ENCODE measurements at places on chromosomes 3 and 15.

GRCh38 chr15:51051776-51052175, 42.9 kb downstream of the TNFAIP8L3 start:
- DNase-seq: no peak

- no peak for DNase-seq
These were observed 9.9 kb upstream of the EID1 start for GRCh38 chr15:48868023-48868422.

DNA sequence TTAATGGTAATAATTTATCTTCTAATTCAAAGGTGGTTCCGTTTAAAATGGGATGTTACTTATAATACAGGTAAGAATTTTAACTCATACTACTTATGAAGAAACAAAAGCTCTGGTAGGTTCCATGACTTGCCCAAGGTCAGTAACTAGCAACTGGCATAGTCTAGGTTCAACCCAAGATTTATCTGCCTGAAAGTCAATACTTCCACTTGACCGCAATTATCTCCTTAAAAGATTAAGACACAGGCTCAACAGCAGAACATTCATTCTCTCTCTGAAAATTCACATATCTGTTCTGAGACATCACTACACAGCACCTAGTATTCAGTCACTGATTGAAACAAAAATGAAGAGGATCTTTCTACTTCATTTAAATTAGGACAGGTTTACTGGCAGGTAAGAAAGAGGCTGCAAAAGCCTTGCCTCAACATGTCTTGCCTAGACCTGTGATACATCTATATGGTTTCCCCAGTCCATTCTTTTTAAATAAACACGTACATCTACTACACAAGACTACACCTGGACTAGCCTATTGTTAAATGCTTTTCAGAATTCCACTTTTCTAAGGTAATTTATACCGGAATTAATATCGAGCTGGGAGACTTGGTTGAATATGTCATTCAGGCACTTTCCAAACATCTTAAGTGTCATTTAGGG, 1.2 kb downstream of the CSNK1G1 start:
- DNase-seq: no peak

GRCh38 chr15:90594301-90594738, 64.6 kb downstream of the CRTC3 start:
- peak; percentile 36 for DNase-seq

DNA sequence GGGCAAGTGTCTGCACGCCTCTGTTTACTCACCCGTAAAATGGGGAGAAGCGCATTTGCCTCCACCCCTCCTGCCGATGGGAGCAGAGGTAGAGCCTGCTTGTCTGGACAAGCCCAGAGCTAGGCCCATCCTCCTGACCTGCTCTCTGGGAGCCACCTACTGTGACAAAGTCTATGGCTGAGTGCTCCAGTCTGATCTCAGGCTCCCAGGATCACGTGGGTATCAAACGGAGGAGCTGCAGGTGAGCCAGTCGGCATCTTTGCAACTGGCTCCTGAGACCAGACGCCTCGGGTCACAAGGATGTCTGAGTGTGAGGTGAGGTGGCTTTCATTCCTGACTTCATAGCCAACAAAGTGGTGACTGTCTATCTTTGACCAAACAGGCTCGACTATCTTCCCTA, 2.1 kb upstream of the ALDH1A3 start:
- no peak for DNase-seq

DNA sequence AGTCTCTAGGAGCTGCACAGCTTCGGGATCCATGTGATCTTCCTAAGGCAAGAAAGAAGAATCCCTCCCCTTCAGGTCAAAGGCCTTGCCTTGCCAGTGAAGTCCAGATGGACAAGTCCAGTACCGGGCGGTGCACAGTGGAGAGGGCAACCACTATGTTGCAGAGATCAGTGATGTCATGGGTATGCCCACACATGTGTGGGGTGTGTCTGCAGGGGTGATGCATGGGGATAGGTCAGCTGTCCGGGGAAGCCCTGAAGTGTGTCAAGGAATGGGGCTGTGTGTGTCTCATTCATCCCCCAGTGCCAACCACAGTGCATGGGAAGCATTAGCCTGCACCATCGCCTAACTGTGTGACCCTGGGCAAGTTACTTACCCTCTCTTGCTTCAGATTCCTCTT, 66.5 kb downstream of the TLE3 start:
- no peak for DNase-seq

GRCh38 chr3:198096015-198096414, 136.0 kb downstream of the LMLN start:
- no peak for DNase-seq

DNA sequence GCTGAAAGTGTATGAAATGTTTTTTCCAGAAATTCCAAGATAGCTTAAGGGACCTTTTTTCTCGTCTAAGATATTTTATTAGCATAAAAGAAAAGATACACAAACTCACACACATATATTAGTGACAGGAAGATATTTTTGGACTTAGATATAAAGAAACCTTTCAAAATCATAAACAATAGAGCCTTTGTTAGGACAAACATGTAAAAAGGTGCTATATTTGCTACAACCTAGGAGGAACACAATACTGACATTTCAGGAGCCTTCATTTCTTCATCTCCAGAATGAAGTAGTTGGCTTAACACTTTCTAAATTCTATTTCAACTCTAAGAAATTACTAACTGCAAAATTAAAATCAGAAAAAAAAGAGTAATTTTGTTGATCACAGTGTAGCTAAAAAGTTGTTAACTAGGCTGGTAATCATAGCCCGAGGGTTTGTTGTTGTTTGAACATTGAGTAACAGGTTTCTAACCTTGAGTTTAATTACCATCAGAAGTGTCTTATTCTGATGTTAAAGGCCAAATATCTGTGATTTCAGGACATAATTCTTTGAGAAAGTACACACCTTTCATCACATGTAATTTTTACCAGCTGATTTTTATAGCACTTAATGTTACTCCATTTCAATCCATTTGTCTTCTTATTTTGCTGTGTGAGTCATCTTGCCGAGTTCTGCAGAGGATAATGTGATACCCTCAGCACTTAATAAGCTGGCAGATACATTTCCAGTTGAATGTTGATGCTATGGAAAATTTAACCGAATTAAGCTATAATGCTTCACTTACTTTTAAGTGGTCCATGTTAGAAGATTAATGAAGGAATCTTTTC, 97.3 kb downstream of the MBNL1 start:
- no peak for DNase-seq

DNA sequence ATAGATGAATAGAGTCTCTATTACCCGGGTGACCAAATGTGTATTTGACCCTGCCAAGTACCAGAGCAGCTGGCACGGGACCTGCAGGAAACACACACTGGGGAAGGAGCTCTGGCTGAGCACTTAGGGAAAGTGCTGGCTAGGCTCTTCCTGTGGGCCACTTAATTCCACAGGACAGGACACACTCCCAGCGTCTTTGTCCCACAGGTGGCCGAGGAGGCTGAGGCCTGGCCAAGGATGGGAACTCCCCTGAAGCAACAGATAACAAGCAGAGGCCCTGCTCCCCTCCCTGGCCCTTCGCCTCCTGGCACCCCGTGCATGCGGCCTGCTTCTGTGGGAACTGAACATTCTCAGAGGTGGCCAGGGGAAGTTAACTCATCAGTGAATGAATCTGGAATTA, 180.8 kb downstream of the ATP10A start:
- DNase-seq: no peak

DNA sequence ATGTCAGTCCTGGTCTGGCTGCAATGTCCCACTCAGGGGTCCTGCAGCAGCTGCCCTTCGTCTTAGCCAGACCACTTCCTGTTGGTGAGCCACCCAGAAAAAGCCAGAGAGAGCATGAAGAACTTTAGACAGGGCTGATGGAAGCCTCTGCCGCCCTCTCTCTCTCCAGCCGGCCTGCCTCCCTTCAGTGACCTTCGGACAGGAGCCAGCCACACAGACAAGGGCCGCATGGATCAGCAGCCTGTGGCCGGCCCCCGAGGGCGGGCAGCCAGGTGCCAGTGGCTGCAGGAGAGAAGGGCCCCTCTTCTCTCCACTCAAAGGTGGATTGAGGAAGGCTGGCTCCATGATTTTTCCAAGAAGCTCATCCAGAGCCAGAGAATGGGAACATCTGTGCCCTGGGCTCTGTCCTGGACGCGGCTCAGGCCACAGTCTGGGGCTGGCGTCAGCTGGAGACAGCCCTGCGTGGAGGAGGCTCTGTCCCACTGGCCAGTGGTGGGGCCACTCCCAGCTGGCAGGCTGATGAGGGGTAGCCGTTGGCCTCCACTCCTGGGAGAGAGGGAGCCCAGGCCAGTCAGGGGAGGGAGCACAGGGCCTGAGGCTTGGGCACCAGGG, 42.9 kb downstream of the ISG20 start:
- no peak for DNase-seq

DNA sequence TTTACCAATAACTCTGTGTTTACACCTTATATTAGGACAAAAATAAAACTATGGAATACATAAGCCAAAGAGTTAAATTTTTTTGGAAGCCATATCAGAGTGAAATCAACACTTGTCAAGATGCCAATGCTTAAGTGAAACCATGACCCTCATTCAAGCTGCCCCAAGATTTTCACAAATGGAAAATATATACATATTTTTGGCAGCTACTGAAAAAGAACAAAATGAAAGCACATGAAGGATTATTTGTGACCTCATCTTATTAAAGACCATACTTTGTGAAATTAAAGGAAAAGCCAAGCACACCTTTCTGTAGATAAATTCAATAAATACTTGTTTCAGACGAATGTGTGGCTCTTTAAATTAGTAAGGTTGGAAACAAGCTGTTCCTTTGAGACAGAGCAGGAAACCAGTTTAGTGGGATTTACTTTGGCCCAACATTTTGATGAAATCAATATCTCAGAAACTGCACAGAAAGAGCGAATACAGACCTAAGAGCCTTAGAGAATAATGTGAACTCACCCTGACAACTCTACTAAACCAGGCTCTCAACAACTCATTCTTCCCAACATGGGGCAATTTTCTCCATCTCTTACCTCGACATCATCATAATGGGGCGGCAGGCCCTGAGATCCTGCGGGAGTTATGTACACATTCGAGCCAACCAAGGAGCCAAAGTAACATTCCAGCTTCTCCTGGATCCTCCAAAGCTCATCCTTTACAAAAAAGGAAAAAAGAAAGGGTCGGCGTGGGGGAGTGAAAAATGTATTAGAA, 11.1 kb downstream of the RIOX2 start:
- DNase-seq: no peak

- DNase-seq: no peak
These were observed 640.4 kb upstream of the CADM2 start for GRCh38 chr3:84318273-84318809.

DNA sequence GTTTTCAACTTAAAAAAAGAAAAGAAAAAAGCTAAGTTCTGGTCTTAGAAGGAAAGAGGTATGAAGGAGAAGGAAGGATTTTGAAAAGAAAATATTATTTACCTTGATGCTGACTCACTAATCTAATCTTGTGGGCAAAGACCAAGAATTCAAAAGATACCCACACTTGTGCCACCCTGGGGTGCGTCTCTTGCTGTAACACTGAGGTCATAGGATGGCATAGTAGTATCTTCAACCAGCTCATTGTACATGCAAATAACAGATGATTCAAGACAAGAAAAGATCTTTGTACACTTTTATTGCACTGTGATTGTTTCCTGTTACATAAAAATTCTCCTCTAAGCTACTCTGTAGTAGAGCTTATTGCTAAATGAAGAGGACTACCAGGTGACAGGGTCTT, 17.3 kb downstream of the PLS1 start:
- DNase-seq: no peak

DNA sequence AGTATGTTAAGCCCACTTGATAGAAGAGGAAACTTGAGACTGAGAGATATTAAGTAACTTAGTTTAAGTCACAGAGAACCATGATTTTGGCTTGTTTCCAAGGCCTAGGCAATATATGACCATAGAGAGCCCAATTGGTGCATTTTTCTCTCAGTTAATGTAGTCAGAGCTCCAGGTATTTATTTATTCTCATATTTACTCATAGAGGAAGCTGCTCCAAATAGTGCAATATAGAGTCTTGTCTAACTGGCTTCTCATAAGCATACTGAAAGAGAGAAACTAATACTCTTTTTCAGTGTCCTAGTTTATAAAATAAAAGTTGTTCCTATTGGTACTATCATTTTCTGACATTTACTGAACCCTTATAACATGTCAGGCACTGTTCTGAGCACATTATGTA, 15.2 kb downstream of the TRNT1 start:
- no peak for DNase-seq

DNA sequence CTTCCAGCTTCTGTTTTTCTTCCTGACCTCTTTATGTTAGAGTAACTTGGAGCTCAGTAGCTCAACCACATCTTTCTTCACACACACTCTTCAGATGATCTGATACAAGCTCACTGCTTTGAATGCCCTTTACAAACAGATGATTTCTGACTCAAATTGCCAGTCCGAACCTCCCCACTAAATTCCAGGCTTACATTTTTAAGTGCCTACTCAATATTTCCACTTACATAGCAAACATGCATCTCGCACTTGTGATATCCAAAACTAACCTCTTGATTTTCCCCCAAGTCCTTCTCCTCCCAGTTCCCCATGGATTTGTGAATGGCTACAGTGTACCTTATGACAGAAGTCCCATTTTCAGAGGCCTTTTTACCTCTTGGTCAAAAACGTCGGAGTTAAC, 139.1 kb downstream of the GBE1 start:
- no peak for DNase-seq

DNA sequence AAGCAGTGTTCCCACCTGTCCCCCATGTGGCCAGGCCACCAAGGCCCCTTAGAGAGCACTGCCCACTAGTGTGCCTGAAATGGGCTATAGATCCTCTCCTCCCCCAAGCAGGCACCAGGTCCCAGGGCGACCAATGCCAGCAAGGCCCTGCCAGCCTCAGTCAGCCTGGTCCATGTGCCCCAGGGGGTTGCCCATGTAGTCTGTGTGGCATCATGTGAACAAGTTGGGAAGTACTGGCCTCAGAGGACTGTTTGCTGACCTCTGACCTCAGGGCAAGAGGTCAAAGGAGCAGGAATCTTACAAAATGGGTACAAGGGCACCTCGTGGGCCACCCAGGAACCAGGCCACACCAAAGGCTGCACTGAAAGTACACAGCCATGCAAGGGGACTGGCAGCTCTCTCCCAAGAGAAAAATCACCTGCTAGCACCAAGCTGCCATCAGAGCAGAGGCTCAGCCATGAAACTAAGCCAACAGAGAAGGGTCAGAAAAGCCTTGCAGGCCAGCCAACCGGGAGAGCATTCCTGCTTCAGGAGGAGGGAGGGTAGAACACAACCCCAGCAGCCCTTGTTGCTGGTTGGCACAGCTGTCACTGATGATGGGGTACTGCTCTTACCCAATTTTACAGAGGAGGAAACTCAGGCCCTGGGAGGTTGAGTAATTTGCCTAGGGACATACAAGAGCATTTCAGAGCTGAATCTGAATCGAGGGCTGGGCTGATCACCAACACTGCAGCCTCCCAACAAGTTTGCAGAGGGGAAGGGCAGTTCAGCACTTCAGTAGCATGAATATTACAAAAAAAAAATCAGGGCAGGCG, 5.2 kb upstream of the FURIN start:
- DNase-seq: no peak

DNA sequence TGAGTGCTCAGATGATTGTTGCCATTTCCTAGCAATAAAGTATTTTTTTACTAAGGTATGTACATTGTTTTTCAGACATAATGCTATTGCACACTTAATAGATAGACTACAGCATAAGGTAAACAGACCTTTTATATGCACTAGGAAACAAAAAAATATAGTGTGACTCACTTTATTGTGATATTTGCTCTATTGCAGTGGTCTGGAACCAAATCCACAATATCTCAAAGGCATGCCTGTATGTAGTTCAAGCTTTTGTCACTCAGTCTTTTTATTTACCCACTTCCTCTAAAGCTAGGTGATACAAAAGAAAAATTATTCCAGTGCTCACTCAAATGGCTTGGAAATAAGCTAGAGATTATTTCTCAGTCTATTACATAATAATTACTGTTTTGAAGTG, 209.9 kb upstream of the VEPH1 start:
- DNase-seq: no peak

Measured in stimulated activated CD8-positive, alpha-beta memory T cell treated with anti-CD3 and anti-CD28 coated beads, Interleukin-7, amount 100 ng/mL, for 48 hours (primary cell).